ENCODE measurements at places on chromosomes 1 and 21.

GRCh38 chr21:44575307-44576024 lies 1.9 kb downstream of the KRTAP10-4 start:
- DNase-seq, result no peak

DNA sequence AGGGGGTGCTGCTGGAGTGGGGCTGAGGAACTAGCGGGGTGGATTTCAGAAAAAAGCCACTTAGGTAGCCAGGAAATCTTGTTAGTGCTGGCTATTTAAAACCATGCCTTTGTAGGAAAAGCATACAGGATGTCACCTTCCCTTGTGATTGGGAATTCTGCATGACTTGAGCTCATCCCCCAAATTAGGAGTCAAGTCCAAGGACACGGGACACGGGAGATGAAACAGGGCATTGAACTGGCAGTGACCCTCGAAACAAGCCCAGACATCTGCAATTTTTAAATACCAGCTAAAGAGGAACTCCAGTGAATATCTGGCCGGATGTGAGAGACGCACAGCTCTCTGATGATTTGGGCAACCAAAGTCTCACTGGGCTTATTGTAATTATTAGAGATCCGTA lies 32.8 kb downstream of the C2CD2 start:
- no peak for DNase-seq

GRCh38 chr1:246827396-246827795 lies 103.2 kb downstream of the SCCPDH start:
- no peak for DNase-seq

GRCh38 chr1:103063921-103064320 lies 44.4 kb downstream of the COL11A1 start:
- DNase-seq, result no peak

DNA sequence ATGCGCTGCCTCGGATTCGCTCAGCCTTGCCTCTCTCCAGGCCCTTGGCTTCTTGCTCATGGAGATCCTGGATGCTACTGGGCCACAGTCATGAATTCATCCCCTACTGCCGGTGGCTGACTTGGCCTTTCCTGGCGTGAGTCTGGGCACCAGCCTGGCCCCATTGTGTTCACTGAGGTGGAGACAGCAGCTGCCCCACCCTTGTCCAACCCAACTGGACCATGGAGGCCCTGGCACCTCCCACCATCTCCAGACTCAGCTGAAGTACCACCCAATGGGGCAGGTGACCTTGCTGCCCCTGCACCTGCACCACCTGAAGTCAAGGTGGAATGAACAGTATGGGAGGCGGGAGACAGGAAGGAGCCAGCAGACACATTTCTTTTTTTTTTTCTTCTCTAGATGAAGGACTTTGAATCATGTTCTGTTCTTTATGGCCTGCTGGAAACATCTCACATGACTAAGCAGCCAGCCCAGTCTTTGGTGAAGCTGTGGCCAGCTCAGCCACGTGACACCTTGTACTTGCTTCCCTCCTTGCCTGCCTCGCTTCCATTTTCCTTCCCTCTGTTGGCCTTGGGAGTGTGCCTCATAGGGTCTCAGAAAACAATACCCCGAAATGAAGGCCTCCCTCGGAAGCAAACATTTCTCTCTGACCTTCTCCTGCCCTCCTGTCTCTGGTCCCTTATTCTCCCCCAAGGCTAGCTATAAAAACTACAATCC lies 3.8 kb upstream of the SLC30A2 start:
- no peak for DNase-seq

DNA sequence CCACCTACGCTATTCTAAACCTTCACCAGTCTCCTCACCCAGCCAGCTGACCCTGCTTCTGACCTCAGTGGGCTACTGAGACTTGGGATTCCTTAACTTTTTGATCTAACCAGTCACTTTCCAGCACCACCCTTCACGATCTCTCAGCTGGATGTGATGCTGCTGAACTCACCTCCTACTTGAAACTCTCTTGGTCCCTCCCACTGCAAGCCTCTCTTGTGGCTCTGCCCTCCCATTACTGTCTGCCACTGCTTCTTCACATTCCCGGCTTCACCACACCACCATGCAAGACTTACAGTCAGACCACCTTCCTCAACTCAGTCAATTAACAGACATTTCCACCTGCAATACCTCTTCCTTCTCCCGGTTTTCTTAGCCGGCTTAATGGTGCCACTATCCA lies 6.3 kb downstream of the TAF5L start:
- no peak for DNase-seq

GRCh38 chr1:246726881-246727280 lies 2.7 kb downstream of the SCCPDH start:
- no peak for DNase-seq

DNA sequence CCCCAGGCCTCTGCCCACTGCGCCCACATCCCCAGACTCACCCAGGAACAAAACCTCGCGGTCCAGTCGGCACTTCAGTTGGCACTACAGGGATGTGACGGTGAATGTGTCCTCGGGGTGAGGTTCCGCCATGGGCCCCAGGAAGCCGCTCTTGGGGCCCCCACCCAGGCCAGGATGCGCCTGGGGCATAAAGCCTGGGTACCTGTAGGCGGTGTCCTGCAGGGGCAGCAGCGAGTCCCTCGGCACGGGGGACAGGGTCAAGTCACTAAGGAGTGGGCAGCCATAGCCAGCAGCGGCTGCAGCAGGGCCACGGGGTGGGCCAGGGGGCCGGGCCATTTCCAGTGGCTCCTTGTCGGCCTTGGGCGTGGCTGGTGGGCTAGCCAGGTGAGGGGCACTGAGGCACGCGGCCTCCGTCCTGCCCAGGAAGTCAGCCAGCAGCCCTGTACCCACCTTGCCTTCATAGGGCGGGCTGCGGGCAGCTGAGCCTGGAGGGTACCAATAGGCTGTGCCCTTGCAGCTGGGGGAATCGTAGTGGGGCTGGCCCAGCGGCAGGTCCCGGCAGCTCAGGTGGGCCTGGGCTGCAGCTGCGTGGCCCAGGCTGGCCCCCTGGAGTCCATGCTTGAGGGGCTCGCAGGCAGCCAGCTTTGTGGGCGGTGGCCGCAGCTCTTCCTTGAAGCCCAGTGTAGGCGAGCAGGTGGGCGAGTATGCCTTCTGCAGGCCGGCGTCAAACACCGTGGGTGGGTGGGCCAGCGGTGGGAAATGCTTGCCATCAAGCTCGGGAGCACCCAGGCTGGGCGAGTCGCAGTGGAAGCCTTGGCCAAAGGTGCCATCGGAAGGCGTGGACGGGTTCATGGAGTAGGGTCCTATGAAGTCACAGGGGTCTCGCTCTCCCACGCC lies 56.5 kb downstream of the AHDC1 start:
- peak; percentile 64 for DNase-seq

DNA sequence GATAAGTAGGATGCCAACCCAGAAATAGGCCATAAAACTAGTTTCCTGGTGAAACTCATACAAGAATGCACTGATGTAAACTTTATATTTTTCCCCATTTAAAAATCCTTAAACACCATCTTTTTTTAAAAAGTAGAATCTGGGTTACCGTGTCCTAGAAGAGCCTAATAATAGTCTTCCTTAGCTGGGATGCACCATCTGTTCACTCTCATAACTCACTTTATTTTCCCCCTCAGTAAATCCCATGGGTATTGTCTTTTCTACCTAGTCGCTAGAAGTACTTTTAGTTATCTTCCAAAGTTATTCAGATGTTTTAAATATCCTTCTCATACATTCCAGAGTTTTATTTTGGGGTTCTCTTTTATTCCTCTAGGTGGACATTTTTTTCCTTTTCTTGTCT lies 250.2 kb downstream of the PLA2G4A start:
- no peak for DNase-seq

GRCh38 chr21:34996304-34997101 lies 52.6 kb downstream of the RUNX1 start:
- no peak for DNase-seq

DNA sequence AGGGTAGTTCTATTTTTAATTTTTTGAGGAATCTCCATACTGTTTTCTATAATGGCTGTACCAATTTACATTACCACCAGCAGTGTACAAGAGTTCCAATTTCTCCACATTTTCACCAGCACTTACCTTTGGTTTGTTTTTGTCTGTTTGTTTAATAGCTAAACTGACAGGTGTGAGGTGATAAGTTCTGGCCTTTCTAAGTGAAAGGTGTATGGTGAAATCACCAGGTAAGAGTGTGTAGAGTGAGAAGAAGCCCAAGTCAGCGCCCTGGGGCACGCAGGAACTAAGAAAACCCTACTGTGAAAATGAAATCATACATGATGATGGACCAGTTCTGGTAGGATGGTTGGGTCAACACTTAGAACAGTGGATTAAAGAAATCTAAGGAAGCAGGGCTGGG lies 34.5 kb downstream of the BTG3 start:
- DNase-seq, result no peak

GRCh38 chr1:239897458-239897857 lies 194.2 kb upstream of the FMN2 start:
- DNase-seq, result no peak

DNA sequence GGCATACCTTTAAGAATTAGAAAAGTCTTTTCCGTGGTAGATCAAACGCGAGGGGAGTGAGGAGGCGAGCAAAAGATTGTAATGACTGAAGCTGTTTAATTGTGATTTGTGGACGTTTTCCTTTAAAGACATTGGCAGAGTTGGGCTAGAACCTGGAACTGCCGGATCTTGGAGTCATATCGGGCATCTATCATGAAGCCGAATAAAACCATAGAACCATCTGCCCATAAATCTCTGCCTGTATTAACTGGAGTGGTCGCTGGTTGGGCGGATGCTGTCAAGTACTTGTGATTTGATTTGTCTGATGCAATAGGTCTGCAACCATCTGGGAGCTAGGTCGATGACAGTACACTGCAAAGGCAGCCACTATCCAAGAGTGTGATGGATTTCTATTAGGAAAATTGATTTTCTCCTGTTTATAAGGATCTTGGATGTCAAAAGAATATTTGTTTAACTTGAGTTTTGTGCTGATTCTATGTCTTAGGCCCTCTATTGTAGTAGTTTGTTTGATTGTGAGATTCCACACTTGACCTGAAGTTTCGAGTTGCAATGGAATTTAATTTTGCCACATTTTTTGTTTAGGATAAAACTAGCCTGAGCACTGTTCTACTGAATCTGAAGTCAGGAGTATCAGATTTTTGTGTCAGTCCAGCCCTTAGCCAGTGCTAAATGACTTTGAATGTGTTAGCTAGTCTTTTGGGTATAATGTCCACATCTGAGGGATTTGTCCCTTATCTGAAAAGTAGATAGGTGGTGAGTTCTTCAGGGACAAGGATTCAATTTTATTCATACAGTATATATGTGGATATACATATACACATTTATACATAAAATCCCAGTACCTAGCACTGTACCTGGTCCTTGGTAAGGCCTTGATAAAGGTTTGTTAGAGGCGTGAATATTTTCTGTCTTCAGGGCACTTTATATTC lies 1.2 kb downstream of the SARS1 start:
- peak; percentile 23 for DNase-seq

DNA sequence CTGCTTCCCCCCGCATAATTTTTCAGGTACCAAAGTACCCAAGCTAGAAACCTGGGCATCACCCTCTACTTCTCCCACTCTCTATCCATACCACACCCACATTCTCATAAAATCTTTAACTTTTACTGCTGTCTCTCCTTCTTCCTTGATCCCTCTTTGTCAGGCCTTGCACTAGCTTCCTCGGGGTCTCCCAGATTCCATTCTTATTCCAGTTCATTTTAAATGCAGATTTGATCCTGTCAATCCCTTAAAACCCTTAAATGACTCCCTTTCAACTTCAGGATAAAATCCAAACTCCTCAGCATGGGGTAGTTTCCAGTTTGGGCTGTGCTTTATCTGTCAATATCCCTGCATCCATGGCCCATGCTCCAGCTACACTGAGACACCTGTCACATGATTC lies 343.5 kb downstream of the PBX1 start:
- no peak for DNase-seq

GRCh38 chr1:117826119-117826518 lies 103.3 kb downstream of the GDAP2 start:
- DNase-seq, result no peak

DNA sequence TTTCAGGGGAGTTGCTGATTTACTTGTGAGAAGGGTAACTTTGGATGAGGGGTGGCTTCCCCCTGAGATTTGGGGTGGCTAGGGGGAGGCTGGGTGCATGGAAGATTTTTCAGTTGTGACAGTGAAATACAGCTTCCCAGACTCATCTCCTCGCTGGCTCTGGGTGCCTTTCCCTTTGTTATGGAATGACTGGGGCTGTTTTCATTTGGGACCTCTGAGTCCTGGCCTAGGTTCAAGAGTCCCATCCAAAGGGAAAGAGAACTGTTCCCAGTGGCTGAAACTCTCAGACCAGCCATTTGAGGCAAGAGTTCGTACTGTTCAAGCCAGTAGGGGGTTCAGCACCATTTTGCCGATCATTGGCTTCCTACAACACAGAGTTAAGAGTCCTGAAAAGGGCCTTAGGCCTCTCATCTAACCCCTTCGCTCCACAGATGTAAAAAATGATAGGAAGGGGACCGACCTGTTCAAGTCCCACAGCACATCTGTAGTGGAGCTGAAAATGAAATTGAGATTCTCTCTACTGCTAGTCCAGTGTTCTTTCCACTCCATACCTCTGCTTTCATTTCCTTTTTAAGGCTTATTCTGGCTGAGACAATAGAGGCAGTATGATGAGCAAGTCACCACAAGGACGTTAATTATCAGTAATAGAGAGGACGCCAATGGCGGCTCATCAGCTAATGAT lies 958 bp downstream of the DDR2 start:
- DNase-seq, result no peak

DNA sequence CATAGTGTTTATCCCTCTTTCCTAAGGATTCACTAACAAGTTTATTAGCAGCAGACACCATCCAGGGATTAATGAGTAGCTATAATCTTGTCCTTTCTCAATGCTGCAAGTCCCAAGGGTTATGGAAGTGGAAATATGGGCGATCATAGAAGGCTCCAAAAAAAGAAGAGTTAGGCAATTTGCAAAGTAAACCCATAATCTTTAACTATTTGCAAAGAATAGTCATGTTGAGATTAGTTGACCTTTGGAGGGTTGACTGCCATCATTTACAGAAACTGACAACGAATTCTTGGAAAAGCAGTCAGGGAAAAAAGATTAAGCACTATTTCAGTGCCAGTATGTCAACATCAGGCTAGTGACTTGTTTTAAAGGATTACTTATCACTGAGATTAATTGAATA lies 169.9 kb downstream of the KCNT2 start:
- no peak for DNase-seq

DNA sequence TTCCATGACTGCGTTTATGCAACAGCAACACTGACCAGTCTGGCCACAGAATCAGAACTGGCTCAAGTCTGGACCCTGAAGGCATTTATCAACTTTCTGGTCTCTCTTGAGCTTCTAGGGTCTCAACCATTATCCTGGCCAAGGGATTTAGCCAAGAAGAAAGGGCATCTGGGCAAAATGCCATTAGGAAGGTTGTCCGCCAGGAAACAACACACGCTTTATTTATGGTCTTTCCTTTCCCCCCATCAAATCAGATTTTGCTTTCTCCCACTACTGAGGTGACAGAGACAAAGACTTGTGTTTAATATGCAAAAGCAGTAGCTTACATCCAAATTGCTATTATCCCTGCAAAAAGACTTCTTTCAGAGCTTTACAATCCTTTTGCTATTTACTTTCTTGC lies 81.6 kb upstream of the PPP2R5A start:
- DNase-seq, result no peak

- DNase-seq, result no peak
These were observed 243.2 kb upstream of the RAB4A start for GRCh38 chr1:229027622-229028182.

- DNase-seq, result no peak
These were observed 38.2 kb downstream of the KCNJ6 start for GRCh38 chr21:37877888-37878684.

All from WTC11 (cell line).